A172 (cell line): ENCODE measurements at places on chromosomes 12 and 14.

- no peak for DNase-seq
Measured at GRCh38 chr12:51897181-51897580, 9.3 kb downstream of the ANKRD33 start.

GRCh38 chr12:90333939-90334338 lies 621.0 kb downstream of the CCER1 start:
- no peak for DNase-seq

DNA sequence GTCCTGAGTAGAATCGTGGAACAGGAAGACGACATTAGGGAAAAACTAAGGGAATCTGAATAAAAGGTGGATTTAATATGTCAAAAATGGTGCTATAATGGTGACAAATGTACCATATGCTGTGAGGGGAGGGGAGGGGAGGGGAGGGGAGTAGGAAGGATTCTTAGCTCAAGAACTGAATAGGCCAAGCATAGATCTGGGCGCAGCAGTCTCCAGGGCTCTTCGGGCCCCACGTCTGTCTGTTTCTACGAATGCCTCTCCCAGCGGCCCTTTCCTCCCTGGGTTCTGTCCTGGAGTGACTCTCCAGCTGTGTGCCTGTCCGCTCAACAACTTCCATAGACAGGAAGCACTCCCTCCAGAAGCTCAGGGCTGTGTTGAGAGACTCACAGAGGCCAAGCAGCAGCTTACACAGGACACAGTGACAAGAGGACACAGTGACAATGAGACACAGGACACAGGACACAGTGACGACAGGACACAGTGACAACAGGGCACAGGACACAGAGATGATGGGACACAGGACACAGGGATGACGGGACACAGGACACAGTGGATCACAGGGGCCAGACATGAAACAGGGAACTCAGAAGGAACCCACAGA lies 42.4 kb upstream of the PPP2R5C start:
- no peak for DNase-seq

DNA sequence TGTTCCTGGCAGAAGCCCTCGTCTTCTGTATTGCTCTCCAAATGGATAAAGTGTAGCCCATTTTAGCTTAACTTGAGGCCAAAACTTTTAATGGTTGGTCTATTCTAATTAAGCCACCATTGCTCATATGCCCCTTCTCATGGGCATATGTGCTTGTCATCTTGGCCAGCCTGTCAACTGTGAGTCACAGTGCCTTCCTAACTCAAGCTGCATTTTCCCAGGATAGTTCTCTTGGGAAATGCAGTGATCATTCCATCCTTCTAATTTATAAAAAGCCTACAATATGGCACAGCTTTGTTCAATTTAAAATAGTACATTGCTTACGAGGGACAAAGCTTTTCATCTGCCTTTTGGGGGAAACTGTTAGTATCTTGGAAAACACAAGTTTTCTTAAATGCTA lies 6.6 kb downstream of the PTHLH start:
- DNase-seq: peak; percentile 67

DNA sequence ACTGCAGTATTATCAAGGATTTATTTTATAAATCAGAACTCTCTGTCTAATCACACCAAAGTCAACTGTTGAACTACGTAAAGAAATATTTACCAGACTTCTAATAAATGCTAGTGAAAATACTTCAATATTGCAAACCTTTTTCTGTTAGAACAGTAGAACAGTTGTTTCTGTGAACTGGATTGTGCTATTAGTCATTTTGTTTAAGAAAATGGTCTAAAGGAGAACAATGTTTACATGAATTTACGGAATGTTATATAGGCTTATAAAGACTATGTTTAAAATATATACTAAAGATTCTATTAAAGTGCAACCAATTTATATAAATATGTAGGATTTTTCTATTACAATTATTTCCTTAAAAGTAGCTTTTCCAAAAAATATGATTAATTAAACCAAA lies 471.4 kb downstream of the FSCB start:
- DNase-seq: no peak

DNA sequence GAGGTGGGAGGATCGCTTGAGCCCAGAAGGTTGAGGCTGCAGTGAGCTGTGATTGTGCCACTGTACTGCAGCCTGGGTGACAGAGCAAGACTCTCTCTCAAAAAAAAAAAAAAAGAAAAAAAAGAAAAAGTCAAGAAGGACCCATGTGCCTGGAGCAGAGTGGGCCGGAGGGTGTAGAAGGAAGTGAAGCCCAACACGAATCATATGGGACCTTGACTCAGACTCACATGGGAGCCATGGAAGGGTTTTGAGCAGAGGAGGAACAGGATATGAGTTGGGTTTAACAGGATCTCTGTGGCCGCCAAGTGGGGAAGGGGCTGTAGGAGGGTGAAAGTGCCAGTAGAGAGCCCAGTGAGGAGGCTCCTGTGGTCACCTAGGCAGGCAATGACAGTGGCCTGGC lies 165.4 kb downstream of the PHETA1 start:
- no peak for DNase-seq

GRCh38 chr12:2616763-2617162 lies 178.0 kb upstream of the FKBP4 start:
- no peak for DNase-seq

DNA sequence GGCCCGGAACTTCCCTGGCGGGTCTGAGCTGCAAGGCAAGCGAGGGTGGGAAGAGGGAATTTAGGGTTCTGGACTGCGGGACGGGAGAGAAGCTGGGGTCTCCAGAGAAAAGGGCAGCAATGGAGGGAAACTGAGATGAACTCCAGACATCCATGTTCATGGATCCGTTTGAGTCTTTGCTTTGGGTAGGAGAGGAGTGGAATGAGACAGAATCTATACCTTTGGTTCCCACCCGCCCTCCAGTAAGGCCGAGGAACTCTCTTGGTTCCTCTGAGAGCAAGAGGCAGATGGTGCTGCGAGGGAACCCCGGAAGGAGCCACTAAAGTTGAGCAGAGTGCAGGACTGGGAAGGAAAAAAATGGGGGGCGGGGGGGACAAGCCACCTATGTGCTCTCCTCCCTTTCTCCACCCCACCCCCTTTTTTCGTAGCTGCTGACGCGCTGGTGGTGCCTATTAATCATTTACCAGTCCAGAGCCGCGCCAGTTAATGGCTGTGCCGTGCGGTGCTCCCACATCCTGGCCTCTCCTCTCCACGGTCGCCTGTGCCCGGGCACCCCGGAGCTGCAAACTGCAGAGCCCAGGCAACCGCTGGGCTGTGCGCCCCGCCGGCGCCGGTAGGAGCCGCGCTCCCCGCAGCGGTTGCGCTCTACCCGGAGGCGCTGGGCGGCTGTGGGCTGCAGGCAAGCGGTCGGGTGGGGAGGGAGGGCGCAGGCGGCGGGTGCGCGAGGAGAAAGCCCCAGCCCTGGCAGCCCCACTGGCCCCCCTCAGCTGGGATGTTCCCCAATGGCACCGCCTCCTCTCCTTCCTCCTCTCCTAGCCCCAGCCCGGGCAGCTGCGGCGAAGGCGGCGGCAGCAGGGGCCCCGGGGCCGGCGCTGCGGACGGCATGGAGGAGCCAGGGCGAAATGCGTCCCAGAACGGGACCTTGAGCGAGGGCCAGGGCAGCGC lies 1.2 kb downstream of the SSTR1 start:
- DNase-seq: no peak
